ENCODE measurements at places on chromosomes 12 and 14. TPM values are rescaled to one million over a fixed set of nuclear protein-coding genes. Genes with fewer than 3 reads are reported as not detected.

Gene FOXN4
- not detected for total RNA-seq

Gene OTOGL
- total RNA-seq: 0.21 TPM

Gene MYF5
- not detected for total RNA-seq

DNA sequence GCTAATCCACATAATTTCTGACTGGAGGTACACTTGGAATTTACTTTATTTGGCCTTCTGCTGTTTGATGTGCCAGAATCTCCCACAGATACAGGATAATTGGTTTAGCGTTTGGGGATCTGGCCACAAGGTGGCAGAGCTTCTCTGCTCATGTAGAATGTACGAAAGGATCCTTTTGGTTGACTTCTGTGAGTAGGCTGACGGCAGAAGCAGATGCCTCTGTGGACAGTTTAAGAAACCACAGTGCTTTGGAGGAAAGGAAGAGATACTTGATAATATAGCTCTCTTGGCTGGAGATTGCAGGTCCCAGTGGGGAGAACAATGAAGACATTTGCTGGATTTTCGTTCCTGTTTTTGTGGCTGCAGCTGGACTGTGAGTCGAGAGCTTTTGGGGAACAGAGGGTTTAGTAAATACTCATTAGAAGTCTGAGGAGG is 75.3 kb upstream of the OR4E1 start:
- no peaks in the 10 kb centered on the region for H3K4me1 ChIP-seq
- H3K4me3 ChIP-seq: no peak overlapping the region
- H3K36me3 ChIP-seq: no peaks in the 10 kb centered on the region
- DNase-seq: peak; percentile 7

GRCh38 chr14:23432946-23433345 is 2.5 kb downstream of the MYH7 start:
- H3K4me1 ChIP-seq: peaks cover 15% of the 10 kb centered on the region
- peak overlapping the region; percentile 64 for H3K27ac ChIP-seq
- H3K27me3 ChIP-seq: no peaks in the 10 kb centered on the region
- peaks cover 56% of the 10 kb centered on the region for H3K36me3 ChIP-seq

DNA sequence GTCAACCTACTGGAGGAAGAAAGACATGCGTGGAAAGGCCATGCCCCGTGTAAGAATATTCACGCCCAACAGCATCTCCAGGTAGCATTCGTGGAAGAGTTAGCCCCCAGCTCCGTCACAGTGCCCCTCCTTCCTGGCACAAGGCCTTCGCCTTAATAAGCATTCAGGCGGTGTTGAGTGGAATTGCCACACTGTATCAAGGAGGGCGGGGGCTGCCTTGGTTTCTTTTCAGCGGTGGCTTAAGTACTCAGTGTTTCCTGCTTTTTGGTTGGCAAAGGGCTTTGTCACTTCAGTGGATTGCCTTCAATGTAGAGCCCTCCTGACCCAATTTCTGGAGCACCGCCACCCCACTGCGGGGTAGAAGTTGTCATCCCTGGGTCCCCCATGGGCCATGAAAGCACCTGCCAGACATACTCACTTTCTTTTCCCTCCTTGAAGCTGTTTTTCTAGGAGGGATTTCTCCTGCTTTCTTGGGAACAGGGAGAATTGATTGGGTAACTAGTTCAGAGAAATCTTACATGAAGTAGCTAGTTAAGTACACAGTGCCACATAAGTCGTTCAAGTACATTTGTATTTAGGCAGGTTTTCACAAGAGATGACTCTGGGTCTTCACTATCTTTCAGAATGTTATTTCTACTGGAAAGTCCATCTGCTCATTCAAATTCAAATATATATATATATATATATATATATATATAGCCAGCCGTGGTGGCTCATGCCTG is 65.5 kb upstream of the STON2 start:
- DNase-seq: no peak
- H3K4me1 ChIP-seq: no peaks in the 10 kb centered on the region
- no peak overlapping the region for H3K27ac ChIP-seq
- H3K4me3 ChIP-seq: no peak overlapping the region

DNA sequence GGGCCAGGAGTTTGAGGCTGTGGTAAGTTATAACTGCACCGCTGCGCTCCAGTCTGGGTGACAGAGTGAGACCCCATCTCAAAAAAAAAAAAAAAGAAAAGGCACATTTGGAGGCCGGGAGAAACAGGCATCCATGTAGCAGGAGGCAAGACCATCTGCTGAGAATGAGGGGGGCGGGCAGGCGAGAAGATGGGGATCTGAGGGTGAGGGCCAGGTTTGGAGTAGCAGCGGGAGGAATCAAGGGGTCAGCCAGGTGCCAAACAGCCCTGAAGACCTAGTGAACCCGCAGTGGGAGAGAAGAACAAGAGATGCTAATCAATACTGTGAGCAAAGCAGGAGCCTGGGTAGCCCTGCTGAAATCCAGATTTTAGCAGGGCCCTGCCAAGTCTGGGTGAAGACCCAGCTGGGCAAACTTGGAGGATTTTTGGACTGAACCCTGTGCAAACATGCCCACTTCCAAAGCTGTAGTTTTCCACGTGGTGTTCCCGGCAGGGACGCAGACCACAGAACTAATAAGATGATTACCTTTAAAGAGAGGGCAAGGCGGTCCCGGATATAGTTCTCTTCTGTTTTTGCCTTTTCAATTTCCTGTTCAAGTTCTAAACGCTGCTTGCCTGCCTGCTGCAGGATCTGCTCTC is 61.0 kb downstream of the NIN start:
- peaks cover 10% of the 10 kb centered on the region for H3K4me1 ChIP-seq
- no peak overlapping the region for H3K4me3 ChIP-seq
- peaks cover 90% of the 10 kb centered on the region for H3K36me3 ChIP-seq
- DNase-seq: no peak
- no peaks in the 10 kb centered on the region for H3K27me3 ChIP-seq
- no peak overlapping the region for H3K27ac ChIP-seq

DNA sequence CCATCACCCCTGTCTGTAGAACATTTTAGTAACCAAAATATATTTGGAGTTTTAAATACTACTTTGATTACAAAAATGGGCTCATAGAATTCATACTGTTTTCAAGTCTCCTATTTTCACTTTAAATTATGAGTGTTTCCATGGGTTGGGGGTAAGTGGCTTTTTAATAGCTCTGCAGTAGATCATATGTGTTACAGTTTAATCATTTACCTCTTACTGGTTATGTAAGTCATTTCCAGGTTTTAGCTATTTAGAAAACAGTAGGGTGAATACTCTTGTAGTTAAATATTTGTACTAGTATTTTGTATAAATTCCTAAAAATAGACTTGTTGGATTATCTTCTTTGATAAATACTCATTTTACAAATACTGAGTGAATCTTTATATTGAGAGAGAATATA is 8.2 kb downstream of the PCNX1 start:
- H3K27ac ChIP-seq: no peak overlapping the region
- peaks cover 29% of the 10 kb centered on the region for H3K4me1 ChIP-seq
- no peak overlapping the region for H3K4me3 ChIP-seq
- no peak for DNase-seq

DNA sequence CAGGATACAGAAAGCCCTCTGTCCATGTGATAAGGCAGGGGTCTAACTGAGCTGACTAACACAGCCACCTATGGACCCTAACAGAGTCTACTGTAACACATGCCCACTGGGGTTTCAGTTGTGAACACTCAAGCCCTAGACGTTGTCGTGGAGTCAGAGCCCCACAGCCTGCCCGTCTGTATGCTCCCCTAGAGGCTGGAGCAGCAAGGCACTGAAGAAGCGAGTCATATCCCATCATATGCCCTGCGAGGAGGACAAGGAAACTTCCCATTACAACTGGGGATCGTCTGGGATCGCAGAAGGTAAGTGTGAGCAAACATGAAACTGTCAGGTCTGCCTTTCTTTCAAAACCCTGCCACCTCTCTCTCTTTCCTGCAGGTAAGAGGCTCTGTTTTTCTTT is 138.1 kb downstream of the GPR65 start:
- no peak for DNase-seq
- H3K4me1 ChIP-seq: no peaks in the 10 kb centered on the region
- H3K36me3 ChIP-seq: no peaks in the 10 kb centered on the region
- H3K27ac ChIP-seq: no peak overlapping the region
- H3K27me3 ChIP-seq: no peaks in the 10 kb centered on the region

GRCh38 chr14:68661226-68662225 is 131.3 kb downstream of the ZFP36L1 start:
- DNase-seq: no peak
- no peak overlapping the region for H3K4me3 ChIP-seq
- no peaks in the 10 kb centered on the region for H3K36me3 ChIP-seq
- H3K27ac ChIP-seq: no peak overlapping the region
- peaks cover 36% of the 10 kb centered on the region for H3K4me1 ChIP-seq

DNA sequence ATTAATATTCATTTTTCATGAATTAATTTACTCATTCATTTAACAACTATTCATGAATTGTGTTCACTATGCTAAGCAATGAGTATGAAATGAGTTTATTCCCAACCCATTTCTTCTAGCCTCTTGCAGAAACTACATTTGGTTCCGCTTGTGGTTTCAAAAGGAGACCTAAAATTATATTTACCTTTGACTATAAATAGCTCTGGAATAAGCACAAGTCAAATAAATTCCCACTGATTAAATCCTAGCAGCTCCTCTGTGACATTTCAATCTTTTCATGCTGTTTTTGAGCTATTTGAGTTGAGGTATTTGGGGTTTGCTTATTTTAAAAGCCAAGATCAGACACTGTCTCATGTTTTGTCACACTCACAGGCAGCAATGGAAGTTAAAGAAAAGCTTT is 46.9 kb downstream of the DUSP6 start:
- H3K27ac ChIP-seq: no peak overlapping the region
- no peaks in the 10 kb centered on the region for H3K27me3 ChIP-seq
- peaks cover 11% of the 10 kb centered on the region for H3K4me1 ChIP-seq
- H3K36me3 ChIP-seq: no peaks in the 10 kb centered on the region
- H3K4me3 ChIP-seq: no peak overlapping the region

GRCh38 chr12:82625523-82625922 is 61.2 kb upstream of the TMTC2 start:
- no peaks in the 10 kb centered on the region for H3K36me3 ChIP-seq
- no peaks in the 10 kb centered on the region for H3K4me1 ChIP-seq
- H3K27me3 ChIP-seq: no peaks in the 10 kb centered on the region

DNA sequence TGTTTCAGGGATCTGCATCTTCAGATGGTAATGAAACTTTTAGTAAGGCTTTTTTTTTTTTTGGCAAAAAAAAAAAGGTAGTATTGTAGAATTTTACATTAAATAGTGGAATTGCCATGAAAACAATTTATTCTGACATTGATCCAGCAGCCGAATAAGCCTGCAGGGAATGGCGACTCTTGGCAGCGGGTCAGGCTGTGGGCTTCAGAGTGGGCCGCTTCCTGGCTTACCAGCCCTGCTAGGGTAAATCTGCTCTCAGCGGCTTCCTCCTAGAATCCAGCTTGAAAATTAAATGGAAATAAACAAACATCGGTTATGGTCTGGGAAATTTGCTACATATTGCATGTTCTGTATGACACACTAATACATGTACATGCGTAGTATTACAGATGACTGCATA is 34.8 kb downstream of the SFSWAP start:
- no peaks in the 10 kb centered on the region for H3K27me3 ChIP-seq
- no peak for DNase-seq
- H3K27ac ChIP-seq: no peak overlapping the region
- H3K4me3 ChIP-seq: no peak overlapping the region
- no peaks in the 10 kb centered on the region for H3K4me1 ChIP-seq

DNA sequence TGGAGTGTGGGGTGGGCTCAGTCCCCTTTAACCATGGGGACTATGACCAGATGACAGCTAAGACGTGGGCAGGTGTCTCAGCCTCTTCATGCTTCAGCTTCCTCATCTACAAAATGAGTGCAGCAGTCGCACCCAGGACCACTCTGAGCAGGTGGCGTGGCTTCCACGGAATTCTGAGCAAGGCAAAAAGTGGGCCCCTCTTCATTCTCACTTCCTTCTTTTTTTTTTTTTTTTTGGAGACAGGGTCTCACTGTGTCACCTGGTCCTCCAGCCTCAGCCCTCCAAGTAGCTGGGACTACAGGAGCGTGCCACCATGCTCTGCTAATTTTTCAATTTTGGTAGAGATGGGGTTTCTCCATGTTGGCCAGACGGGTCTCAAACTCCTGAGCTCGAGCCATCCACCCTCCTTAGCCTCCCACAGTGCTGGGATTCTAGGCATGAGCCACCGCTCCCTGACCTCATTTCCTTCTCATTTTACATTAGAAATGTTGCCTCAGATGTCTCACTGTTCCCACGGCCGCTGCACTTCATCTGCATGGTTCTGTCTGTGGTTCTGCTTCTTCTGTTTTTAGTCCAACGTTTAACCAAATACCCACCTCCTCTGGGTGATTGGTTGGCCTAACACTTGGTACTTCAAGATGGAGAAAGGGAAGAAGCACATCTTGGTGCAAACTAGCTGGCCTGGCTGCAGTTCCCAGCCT is 41.3 kb upstream of the BCL7A start:
- H3K27ac ChIP-seq: no peak overlapping the region
- H3K4me1 ChIP-seq: no peaks in the 10 kb centered on the region
- DNase-seq: no peak
- no peaks in the 10 kb centered on the region for H3K27me3 ChIP-seq
- H3K4me3 ChIP-seq: no peak overlapping the region

- no peaks in the 10 kb centered on the region for H3K36me3 ChIP-seq
- DNase-seq: no peak
- peaks cover 24% of the 10 kb centered on the region for H3K27me3 ChIP-seq
- peak overlapping the region; percentile 74 for H3K27ac ChIP-seq
These were observed 623 bp upstream of the C14orf132 start for GRCh38 chr14:96038558-96038919.

DNA sequence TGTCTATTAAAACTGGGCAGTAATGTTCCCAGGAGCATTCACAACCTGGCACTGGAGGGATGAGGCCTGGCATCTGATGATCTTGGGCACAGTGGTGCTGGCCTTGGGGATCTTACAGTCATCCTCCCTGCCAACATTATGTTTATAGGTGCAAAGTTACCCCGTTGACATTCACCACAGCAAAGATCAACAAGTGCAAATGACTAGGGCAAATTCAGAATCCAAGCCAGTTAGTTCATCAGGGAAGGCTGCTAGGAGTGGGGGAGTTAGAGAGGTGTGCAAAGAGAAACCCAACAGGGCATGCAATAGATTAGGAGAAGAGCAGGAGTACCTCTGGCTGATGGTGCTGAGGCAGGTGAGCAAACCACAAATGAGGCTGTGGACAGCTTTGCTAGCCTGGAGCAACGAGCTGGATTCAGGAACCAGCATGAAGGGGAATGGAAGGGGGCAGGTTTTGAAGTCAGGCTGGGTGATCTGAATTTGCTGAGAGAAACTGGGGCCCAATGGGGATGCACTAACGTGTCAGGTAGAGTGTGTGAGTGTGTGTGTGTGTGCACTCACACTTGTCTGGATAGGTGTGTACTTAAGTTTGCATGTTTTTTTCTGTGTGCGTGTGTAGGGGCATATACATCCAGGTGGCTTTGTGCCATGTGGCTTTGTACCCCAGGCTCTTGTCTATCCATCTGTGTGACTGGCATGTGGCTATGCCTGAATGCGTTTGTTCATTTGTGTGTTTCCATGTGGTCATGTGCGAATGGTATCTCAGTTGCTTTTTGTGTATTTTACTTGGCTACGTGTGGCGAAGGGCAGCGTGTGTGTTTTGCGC is 1.6 kb downstream of the CISTR start:
- peaks cover 14% of the 10 kb centered on the region for H3K27me3 ChIP-seq
- no peak for DNase-seq
- no peak overlapping the region for H3K27ac ChIP-seq
- H3K4me3 ChIP-seq: no peak overlapping the region
- H3K36me3 ChIP-seq: no peaks in the 10 kb centered on the region

All from heart right ventricle (tissue), 16 donors.